ENCODE measurements at places on chromosomes 1 and 21. TPM values are rescaled to one million over a fixed set of nuclear protein-coding genes. Genes with fewer than 3 reads are reported as not detected.

The MFSD2A gene
- 56.3 TPM for polyA plus RNA-seq

The TAGLN2 gene
- polyA plus RNA-seq: 310 TPM

DNA sequence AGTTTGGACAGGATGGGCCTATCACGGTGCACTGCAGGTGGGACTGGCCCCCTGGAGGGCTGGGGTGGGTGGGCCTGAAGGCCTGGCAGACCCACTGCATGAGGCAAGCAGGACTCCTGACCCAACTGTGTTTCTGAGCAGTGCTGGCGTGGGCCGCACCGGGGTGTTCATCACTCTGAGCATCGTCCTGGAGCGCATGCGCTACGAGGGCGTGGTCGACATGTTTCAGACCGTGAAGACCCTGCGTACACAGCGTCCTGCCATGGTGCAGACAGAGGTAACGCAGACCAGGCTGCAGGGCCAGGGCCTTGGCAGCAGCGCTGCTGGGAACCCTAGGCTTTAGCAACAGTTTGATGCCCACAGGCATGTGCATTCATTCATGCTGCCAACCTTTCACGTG lies 29.0 kb upstream of the KDM4A start:
- no peak overlapping the region for H3K4me3 ChIP-seq
- no peak for DNase-seq
- H3K27ac ChIP-seq: no peak overlapping the region

DNA sequence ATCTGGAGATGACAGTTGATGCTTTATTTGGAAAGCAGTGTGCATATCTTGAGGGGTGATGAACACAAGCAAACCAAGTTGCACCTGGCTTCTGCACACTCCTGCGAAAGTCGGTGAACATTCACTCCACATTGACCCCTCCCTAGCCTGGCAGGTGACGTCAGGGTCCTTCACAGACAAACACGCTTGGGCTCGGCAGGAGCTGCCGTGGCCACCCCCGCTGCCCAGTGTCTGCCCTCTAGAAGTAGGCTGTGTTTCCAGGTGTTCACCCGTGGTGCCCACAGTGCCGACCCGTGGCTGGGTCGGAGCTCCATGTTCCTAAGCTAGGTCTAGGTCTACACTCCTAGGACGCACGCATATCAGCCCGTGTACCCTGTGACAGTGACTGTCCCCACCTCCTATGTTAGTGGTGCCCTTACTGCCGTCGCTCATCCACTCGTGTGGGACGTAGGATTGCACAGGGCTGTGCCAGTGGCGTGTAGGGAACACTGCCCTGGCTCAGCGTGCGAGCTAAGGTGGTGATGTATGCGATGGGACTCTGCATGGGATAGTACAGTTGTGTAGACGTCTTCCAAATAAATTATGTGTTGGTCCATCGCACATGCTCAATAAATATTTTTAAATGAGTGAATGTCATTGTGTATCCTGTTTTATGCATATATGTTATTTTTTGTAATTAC lies 29.0 kb downstream of the PRMT2 start:
- no peak overlapping the region for H3K4me3 ChIP-seq
- peaks cover 58% of the 10 kb centered on the region for H3K36me3 ChIP-seq
- peaks cover 26% of the 10 kb centered on the region for H3K27me3 ChIP-seq
- H3K27ac ChIP-seq: no peak overlapping the region
- no peaks in the 10 kb centered on the region for H3K4me1 ChIP-seq
- no peak for DNase-seq

Measured in left lung (tissue), 14 donors.